ENCODE measurements at places on chromosomes 13 and 19.

- no peak for DNase-seq
Observed at GRCh38 chr13:41520660-41521630, 63.6 kb downstream of the RGCC start.

DNA sequence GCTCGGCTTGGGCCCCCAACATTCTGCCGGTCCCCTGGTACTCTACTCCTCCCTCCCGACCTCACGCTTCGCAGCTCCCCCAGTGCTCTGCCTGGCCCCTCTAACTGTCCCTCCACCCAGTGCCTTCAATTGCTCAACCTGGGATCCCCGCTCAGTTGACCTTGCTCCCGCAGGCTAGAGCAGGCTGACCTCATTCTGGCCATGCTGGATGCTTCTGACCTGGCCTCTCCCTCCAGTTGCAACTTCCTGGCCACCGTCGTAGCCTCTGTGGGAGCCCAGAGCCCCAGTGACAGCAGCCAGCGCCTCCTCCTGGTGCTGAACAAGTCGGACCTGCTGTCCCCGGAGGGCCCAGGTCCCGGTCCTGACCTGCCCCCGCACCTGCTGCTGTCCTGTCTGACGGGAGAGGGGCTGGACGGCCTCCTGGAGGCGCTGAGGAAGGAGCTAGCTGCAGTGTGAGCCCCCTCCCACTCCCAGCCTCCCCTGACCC, 3.6 kb downstream of the GTPBP3 start:
- peak; percentile 51 for DNase-seq

- peak; percentile 72 for DNase-seq
Observed at GRCh38 chr19:38838208-38838985, 6.8 kb upstream of the ECH1 start.

GRCh38 chr13:112911285-112911701, 57.7 kb upstream of the MCF2L start:
- no peak for DNase-seq

DNA sequence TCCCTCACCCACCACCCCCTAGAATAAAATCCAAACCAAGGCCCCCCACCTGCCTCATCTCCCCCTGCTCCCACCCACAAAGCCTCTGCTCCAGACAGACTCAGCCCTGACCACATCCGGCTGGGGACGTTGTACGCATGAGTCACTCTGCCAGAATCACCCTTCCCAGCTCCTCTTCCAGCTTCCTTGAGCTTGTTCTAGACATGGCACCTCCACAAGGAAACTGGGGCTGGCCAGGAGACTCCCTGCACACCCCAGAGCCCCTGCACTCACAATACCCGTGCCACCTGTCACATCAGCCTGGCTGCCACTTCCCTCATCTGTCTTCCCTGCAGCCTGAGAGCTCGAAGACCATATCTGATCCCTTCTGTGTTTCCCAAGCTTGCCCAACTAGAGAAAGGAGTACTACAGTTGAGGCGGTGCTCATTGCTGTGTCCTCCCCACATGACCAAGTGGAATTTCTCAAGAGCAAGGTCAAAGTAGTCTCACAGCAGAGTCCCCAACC, 9.7 kb downstream of the DEDD2 start:
- DNase-seq, result peak; percentile 54

GRCh38 chr19:4061683-4062418, 4.8 kb downstream of the ZBTB7A start:
- DNase-seq, result no peak

DNA sequence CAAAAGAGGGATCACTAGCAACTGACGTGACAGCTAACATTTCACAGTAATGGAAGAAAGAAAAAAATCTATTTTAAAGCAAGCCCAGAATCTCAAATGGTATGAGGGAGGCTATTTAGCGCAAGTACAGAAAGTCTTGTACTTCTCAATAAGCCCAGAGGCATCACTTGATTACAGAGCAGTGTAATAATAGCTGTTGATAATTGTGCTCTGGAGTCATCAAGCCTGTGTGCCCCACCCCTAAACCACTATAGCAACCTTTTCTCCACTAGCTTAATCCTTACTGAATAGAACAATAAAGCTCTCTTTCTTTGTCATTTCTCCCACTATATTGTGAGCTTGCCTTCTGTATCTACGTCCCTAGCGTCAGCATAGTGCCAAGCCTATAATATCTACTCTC, 56.6 kb downstream of the FREM2 start:
- no peak for DNase-seq

DNA sequence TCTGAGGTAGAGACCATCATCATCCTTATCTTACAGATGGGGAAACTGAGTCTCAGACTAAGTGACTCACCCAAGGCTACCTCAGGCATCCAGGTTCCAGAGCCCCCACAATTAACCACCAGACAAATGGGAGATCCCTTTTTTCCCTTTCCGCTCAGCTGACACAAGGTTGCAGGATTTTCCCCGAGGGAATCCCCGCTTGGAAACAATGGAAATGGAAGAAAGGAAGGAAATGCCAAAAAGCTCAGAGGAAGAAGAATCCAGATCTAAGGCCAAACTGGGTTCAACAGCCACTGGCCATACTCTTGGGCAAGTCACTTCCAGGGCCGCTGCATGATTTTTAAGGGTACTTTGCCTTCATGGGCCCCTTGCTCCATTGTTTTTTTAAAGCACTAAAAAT, 1.6 kb downstream of the ZNF71 start:
- no peak for DNase-seq

- DNase-seq, result no peak
Observed at GRCh38 chr19:15584095-15584494, 30.9 kb upstream of the CYP4F8 start.

DNA sequence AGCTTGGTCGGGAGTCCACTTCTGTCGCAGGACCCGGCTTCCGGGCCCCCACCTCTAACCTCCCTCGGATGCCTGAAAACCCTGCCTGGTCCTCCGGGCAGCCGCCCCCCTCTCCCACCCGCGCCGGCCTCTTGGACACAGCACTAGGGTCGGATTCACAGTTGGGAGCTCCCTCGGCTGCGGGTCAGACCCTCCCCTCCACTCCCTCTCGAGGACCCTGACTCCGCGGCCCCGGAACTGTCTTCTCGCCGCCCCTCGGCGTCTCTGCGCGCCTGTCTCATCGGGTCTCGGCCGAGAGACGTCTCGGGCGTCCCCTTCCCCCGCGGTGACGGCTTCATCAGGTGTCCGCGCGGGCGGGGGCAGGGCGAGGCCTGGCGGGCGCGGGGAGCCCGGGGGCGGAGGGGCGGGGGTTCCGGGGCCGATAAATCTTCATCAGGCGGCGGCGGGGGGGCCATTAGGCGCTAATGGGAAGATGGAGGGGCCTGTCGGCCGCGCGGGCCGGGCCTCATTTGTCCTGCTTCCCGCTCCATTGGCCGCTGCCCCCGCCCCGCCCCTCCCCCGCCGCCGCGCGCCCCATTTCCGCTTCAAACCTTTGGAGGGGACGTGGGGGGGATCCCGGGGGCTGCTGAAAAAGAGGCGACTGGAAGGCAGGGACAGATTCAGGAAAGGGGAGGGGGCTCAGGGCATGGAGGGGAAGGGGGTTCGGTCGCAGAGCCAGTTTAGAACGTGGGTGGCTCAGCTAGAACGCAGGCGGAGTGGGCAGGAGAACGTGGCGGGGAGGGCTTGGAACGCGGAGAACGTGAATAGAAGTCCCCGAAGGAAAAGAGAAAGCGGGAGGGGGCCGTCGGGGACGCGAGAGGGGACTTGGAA, 11.8 kb upstream of the ERFL start:
- DNase-seq, result no peak

DNA sequence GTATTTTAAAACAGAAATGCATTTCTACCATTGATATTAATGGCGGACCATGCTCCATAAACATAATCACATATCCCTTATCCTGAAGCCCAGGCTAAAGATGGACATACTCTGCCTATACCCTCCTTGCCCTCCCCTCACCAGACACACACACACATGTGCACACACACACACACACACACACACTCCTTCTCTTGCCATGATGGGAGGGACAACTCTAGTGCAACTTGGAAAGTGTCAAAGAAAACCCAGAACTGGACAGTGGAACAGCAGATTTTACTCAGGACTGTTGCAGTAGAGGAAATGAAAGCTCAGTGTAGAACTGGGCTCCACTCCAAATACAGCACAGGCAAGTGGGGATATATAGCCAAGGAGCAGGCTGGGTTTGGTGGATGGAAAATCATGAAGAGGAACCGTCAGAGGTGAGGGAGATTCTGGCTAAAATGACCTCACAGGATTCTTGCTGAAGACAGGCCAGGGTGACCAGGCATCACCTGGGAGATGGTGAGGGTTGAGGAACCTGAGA, 40.8 kb downstream of the TNFRSF19 start:
- no peak for DNase-seq

DNA sequence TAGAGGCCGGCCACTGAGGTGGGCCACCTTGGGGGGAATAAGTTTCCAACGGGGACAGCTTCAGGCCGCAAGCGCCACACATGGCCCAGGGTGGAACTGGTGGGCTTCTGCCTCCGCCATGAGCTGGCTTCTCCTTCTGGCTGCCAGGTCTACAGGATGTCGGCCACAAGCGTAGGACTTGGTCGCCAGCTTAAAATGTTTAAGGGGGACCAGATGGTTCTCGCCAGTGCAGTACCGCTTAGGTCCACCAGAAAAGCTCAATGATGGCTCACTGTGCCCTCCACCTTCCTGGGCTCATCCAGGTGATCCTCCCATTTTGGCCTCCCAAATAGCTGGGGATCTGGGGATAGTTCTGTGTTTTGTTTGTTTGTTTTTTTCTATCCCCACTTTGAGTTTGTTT, 38.7 kb upstream of the ZNF254 start:
- no peak for DNase-seq

GRCh38 chr19:48512504-48513288, 1.1 kb upstream of the LMTK3 start:
- no peak for DNase-seq

GRCh38 chr19:32692727-32693061, 1.1 kb downstream of the NUDT19 start:
- DNase-seq, result no peak

GRCh38 chr19:34985249-34986022, 14.7 kb upstream of the GRAMD1A start:
- no peak for DNase-seq

DNA sequence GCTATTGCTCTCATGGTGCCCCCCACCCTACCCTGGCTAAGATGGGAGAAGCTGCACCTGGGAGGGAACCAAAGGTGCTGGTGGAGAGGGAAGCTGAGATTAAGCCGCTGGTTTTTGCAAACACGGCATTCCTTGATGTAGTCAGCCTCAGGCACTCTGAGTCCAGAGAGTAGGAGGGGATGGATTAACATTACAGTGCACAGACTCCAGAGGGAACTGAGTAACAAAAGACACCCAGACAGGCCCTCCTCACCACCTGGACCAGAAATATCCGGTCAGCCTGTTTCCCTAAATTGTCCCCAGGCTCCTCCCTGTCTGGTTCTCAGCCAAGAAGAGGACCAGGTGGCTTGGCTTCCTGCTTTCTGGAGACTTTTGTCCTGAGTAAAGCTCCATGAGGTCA, 28.9 kb upstream of the PABPC3 start:
- no peak for DNase-seq

DNA sequence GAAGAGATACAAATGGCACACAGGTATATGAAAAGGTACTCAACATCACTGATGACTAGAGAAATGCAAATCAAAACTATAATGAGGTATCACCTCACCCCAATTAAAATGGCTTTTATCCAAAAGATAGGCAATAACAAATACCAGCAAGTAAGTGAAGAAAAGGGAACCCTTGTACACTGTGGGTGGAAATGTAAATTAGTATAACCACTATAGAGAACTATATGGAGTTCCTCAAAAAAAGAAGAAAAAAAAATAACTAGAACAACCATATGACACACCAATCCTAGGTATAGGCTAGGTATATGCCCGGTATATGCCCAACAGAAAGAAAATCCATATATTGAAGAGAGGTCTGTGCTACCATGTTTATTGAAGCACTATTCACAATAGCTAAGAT, 150.9 kb downstream of the VWA8 start:
- no peak for DNase-seq

GRCh38 chr13:51229731-51230130, 7.5 kb downstream of the FAM124A start:
- no peak for DNase-seq

- no peak for DNase-seq
Observed at GRCh38 chr19:958967-959855, 24.9 kb upstream of the WDR18 start.

DNA sequence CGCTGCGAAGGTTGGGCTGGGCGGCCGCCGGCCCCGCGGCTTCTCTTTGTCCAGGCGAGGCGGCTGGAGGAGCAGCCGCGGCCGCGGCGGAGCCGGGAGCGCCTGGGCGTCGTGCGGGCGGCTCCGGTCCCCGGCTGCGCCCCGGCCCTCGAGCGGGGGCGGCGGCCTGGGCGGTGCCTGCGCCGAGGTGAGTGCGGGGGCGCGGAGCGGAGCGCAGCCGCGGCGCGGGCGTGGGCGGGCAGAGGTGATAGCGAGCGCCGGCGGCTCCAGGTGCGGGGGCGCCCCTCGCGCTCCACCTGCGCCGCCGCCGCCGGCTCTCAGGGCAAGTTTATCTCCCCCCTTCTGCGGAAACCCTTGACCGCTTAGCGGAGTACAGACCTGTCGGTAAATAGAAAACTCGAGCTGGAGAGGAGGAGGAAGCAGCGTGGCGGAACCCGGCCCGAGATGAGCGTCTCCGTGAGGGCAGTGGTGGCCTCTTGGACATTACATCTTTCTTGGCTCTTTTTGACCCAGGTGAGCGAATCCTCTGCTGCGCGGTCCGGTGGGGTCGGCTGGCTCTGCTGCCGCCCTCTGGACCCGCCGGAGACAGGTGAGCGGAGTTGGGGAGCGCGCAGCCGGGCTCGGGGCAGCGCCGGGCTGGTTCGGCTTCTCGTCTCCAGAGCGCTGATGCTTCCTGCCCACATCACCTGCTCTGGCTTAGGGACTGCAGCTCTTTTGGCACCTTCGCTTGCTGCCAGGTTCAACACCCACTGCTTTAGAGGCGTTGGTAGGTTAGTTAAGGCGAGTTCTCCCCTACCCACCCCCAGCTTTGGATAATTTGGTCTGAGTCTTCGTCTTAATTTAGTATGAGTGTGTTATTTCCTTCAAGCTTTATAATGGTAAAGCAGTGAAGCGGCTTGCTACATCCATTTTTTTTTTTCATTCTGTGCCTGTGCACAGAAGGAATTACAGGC, at the start of gene MTUS2:
Gene MTUS2 (plus strand): TSS at position 241 of the 953 bp plus-strand sequence.
- peak; percentile 8 for DNase-seq

DNA sequence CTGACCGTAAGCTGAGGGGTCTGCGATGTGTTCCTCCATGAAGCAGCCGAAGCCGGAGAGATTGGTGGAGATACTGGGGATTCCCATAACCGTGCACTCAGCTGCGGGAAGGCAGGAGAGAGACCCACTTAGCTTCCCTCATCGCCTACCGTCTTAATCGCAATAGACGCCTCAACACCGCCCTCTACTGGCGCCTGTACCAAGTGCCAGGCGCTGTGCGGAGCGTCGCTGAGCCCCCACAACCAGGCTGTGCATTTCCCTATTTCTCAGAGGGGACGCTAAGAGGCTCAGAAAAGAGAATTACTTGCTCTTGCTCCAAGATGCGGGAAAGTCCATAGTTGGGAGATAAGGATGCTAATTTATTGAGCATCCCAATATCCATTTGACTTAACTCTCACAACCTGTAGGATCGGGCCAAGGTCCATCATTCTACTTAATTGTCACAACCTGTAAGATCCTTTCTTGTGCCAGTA, 5.8 kb downstream of the FTL start:
- DNase-seq, result peak; percentile 50

DNA sequence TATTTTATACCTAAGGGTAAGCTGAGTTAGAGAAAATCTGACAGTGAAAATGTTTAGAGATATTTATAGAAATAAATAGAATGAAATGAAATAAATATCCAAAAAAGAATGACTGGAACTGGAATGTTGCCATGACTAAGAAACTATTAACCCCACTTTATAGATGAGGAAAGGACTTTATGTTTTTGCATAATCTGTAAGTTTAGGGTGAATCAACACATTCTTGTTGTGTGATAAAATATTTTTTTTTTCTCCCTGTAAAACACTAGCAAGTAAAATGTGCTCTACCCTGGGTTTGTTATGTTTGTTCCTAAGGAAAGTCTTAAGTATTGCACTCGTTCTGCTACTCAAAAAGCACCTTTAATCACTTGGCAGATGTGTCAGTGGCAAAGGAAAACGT, 83.8 kb upstream of the KL start:
- no peak for DNase-seq

Data from Caki2 (cell line).